ENCODE measurements at places on chromosomes 13 and 19.
A peak's percentile ranks its signal among the peaks of the same experiment; 100 is the strongest.

- no peak for DNase-seq
These were observed 55.8 kb upstream of the RFXAP start for GRCh38 chr13:36763126-36763722.

- no peak for DNase-seq
These were observed 19.5 kb upstream of the IFT88 start for GRCh38 chr13:20547479-20547908.

DNA sequence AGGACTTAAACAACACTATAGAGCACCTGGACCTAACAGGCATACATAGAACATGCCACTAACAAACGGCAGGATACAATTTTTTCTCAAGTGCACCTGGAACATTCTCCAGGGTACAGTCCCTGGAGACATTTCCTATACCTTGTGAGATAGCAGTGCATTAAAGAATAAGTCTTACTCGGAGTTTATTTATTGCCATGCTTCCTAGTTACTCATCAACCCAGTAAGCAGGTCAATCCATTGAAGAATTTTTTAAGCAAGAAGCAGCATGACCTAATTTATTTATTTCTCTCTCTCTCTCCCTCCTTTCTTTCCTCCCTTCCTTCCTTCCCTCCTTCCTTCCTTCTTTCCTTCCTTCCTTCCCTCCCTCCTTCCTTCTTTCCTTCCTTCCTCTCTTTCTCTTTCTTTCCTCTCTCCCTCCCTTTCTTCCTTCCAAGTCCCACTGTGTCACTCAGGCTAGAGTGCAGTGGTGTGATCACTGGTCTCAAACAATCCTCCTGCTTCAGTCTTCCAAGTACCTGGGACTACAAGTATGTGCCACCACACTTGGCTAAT, 6.6 kb upstream of the TFDP1 start:
- DNase-seq: no peak

- no peak for DNase-seq
These were observed 560 bp downstream of the TMEM86B start for GRCh38 chr19:55228015-55228391.

DNA sequence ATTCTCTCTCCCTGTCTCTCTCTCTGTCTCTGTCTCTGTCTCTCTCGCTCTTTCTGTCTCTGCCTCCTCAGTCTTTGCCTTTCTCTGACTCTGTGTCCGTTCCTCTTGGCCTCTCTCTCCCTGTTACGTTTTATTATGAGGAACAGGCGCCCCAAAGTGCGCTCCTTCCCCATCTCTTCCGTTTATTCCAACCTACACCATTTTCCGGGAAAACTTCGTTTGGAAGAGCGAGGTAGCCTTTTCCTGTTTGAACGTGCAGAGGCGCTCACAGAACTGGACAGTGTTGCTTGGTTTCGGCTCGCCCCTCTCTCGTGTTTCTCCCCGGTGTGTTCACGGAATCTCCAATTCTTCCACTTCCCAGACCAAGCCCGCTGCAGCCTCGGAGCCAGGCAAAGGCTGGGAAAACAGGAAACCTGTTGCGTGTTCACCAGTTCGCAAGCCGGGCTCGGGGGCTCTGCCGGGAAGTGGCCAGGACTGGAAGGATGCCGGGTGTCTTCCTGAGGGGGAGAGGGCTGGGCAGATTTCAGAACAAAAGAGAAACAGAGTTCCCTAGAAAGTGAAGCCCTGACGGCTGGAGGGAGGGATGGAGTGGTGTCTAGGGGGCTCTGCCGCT, 605 bp downstream of the TMEM255B start:
- no peak for DNase-seq

GRCh38 chr13:36766295-36766694, 52.7 kb upstream of the RFXAP start:
- no peak for DNase-seq

- DNase-seq: peak; percentile 44
These were observed 25.3 kb downstream of the ZNF582 start for GRCh38 chr19:56367829-56368711.

GRCh38 chr19:50548191-50549058, 19.8 kb downstream of the LRRC4B start:
- no peak for DNase-seq

DNA sequence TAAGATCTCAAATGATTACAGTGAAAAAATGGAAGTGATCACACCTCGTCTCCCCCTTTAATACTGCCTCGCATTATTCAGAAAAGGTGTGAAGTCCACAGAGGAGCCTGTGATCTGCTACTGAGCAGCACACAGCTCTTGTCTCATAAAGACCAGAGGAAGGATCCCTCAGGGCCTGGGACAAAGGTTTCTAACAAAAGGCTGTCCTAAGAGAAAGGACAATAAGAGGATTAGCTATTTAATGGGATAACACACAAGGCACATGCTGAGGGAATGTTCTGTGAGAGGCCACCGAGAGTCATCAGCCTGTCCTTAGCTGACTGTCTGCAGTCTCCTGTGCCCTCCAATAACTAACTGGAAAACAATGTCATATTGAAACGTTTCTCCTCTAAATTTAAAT, 26.7 kb downstream of the EBPL start:
- no peak for DNase-seq

GRCh38 chr13:42367831-42368230, 95.9 kb downstream of the AKAP11 start:
- no peak for DNase-seq

DNA sequence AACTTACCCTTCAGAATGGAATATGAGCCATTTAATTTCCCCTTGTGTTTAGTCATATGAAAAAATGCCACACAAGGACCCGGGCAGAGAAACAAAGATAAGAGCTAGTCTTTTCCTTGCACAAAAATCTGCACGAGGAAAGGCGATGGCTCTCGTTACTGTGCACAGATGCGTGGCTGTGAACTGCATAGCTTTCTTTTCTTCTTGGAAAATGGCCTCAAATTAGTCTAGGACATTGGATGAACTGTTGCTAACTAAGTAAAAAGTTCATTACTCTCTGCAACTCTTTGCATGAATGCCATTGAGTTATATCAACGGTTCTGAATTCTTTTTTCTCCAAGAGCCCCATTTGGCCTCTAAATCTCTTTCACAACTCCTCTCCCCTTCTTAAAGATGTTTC, 125.2 kb downstream of the COG6 start:
- DNase-seq: no peak

DNA sequence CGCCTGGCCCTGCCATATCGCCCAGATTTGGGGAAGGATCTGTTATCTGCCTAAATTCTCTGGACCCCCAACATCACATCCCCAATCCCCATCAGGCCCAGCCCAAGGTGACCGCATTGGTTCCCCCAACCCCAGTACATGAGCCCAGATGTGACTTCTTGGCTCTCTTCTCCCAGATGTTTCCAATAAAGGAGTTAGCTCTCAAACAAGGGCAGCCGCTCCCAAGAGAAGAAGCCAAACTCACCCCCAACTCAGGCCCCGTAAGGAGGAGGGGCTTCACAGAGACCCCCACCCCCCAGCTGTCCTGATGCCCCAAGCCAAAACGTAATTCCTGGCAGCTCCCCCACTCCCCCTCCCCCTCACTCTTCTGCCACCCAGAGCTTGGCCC, 6.9 kb downstream of the FBN3 start:
- DNase-seq: no peak

GRCh38 chr19:38862321-38863059, 12.7 kb upstream of the HNRNPL start:
- no peak for DNase-seq

DNA sequence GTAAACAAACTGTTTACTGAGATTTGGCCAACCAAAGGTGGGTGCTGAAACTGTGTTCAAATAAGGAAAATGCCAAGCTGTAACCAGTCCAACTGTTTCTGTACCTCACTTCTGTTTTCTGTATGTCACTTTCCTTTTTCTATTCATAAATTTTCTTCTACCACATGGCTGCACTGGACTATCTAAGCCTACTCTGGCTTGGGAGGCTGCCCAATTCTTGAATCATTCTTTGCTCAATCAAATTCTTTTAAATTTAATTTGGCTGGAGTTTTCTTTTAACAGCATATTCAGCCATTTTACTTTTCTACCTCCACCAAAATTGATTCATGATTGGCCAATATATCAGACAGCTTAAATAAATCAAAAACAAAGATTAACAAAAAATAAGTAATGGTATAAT, 1575.5 kb upstream of the SPRY2 start:
- DNase-seq: no peak

GRCh38 chr13:112940236-112940635, 28.8 kb upstream of the MCF2L start:
- no peak for DNase-seq

DNA sequence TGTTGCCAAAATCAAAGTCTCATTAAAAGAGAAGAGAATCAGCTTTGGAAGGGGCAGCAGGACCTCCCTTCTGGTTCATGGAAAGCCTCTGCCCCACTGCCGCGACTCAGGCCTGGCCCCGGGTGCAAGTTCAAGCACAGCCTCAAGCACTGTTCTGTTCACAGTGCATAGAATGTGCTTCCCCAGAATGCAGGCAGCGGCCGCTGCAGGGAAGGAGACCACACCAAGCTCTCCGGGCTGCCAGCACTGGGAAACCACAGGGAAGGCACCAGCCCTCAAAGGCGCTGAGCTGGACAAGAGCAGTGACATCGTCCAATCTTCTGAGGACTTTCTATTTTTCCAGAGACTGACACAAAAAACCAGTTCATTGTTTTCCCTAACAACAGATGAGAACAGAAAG, 55.5 kb downstream of the CRYL1 start:
- DNase-seq: no peak

GRCh38 chr19:33878910-33879810, 82.5 kb downstream of the KCTD15 start:
- DNase-seq: no peak

DNA sequence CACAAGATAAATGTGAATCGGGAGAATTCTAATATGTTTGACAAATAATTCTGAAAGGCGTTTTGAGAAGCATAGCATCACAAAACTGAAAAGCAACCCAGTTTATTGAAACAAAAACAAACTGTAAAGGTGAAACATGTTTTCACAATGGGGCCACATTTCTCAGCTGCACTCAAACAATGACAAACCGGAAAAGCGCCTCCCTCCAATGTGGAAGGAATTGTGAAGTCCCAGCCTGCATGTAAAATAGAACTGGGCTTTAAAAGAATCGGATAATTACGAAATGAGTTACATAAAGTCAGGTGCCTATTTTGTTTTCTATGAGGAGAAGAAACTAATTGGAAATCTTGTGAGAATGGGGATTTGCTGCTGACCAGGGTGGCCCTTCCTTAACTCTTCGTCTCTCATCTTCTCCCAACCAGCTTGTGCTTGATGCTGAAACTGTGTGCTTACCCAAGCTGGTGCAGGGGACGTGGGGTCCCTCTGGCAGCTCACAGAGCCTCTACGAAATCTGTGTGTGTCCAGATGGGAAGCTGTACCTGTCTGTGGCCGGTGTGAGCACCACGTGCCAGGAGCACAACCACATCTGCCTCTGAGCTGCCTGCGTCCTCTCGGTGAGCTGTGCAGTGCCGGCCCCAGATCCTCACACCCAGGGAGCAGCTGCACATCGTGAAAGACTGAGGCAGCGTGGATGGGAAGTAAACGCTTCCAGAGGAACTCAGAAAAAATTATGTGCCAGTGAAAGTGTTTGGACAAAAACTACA, 109.4 kb downstream of the SACS start:
- no peak for DNase-seq

DNA sequence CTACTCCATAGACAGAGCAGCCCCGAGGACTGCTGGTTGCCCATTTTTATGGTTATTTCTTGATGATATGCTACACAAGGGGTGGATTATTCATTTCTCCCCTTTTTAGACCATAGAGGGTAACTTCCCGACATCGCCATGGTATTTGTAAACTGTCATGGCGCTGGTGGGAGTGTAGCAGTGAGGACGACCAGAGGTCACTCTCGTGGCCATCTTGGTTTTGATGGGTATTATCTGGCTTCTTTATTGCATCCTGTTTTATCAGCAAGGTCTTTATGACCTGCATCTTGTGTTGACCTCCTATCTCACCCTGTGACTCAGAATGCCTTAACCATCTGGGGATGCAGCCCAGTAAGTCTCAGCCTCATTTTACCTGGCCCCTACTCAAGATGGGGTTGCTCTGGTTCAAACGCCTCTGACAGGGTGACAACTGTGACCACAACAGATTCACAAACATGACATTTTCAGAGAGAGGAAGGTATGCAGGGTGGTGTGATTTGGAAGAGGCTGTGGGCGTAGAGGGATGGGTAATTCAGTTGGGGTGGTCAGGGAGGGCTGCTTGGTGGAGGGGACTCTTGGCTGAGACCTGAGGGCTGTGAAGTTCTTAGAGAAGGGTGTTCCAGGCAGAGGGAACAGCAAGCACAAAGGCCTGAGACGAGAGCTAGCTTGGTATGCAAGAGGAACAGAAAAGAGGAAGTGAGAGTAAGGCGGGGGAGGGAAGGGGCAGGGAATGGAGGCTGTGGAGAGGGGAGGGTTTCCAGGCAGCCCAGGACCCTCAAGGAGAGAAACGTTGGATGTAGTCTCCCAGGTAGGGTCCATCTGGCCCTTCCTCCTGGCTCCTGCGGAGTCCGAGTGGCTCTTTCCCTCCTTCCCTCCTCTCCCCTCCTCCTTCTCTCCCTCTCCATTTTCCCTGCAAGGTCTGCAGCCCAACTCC, 23.5 kb downstream of the FAM187B start:
- DNase-seq: no peak

DNA sequence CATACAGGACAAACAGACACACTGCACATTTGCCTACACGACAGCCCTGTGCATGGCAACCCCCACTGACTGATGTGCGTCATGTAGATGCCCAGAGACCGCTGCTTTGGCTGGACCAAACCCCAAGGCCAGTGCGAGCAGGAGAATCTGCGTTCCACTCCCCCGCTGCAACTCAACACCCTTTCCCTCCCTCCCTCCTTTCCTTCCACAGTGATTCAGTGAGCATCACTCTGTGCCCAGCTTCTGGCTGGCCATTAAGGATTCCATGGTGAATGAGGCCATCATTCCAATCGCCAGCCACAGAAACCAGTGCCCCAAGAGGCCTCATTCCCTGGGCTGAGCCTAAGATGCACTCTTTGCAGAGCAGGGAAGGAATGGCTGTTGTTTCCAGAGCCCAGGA, 61.6 kb downstream of the GSX1 start:
- DNase-seq: no peak

- DNase-seq: no peak
These were observed 105.0 kb downstream of the IER2 start for GRCh38 chr19:13255041-13255718.

DNA sequence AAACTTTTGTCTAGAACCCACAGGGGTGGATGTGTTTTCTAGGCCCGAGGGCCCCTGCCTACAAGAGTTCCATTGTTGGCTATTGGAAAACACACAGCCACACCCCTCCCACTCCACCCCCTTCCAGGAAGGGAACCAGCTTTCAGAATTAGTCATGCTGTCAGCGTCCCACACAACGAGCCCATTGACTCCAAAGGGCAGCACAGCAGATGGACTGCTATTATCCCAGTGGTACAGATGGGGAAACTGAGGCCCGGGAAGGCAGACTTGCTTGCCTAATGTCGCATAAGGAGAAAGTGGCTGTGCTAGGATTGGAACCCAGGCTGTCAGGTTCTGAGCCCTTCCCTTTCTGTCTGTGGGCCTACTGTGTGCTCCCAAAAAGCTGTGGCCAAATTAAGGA, 8.1 kb upstream of the FXYD3 start:
- DNase-seq: no peak

- no peak for DNase-seq
These were observed 29.2 kb upstream of the LAMP1 start for GRCh38 chr13:113267642-113268405.
